ENCODE measurements at places on chromosomes 11 and 22.

GRCh38 chr11:31936312-31936711, 125.2 kb upstream of the PAX6 start:
- no peak for DNase-seq

DNA sequence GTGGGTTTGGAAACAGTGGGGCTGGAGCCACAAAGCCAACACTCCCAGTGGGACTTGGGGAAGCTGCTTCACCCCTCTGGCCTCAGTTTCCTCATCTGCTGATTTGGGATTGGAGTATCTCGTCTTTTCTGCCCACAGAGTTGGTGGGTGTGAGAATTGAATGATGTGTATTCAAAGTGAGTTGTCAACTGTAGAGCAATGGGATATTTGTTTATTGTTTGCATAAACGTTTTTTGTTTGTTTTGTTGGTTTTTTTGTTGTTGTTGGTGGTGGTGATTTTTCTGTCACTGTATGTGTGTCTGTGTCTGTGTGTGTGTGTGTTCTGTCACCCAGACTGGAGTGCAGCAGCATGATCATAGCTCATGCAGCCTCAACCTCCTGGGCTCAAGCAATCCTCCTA, 542.0 kb downstream of the MIAT start:
- DNase-seq: no peak

DNA sequence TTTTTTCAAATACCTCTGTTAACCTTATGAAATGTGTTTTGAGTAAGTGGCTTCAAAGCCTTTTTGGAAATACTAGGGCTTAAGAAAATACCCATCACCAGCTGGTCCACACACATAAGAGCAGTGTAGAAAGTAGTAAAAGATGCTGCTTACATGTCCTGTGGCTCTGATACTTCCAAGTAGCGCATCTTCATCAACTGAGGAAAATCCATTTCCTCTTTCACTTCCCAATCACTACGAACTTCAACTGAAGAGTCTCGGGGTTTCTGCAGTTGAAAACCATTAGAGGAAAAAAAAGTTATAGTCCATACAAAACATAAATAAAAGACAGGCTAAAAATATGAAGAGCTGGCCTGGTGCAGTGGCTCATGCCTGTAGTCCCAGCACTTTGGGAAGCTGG, 8.5 kb downstream of the EIF3D start:
- no peak for DNase-seq

DNA sequence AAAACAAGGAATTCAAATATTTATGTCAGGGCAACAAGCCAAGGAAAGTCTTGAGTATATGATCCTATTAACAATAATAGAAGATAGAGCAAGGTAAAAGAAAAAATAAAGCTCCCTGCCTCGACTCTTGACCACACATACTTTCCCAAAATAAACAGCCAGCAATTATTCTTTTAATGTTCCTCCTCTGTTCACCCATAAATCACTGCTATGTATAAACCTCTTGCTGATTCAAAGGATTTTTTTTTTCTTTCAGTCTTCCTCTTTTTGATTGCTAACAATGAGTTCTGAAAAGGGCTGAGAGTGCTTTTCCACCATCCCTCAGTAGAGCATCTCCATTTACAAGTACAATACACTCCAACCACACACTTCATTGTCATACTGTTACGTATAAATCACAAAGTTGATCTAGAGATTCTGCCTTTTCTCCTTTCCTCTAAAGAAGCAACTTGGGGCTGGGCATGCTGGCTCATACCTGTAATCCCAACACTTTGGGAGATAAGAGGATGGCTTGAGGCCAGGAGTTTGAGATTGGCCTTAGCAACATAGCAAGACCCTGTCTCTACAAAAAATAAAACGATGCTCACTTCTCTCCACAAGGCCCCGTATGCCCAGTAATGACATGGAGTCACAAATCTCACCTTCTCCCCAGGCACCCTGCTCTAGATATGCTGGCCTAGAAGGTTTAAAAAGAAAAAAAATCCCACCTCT, 24.0 kb downstream of the RAB30 start:
- DNase-seq: no peak

GRCh38 chr22:33014621-33015020, 43.6 kb downstream of the SYN3 start:
- no peak for DNase-seq

DNA sequence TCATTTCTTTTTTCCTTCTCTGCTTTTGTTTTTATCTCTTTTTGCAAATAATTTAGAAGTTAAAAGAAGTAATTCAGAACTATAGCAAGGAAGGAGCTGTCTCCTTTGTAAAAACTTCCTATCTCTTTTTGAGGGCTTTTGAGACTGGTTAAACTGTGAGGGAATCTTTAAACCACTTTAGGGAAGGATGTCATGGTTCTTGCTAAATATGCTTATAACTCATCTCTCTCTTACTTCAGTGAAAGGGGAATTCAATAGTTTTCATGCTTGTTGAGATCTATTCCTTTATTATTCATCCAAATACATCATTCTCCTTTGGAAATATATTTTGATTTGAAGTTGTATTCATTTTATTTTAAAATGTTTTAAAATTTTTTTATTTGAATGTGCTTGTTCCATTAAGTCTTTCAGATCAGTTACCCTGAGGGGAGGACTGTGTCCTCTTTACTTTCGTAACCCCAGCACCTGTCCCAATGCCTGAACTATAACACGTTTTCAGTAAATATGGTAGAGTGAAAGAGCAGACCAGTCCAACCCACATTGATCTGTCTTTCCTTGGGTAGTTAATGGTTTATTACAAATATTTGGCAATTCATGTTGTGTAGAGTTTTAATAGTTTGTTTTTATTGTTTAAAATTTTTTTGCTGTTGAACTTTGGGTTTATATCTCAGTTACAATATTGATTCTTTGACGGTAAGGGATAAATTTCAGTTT, 27.5 kb downstream of the AMOTL1 start:
- DNase-seq: no peak

- DNase-seq: no peak
Measured at GRCh38 chr22:41522813-41523212, 21.5 kb downstream of the POLR3H start.

DNA sequence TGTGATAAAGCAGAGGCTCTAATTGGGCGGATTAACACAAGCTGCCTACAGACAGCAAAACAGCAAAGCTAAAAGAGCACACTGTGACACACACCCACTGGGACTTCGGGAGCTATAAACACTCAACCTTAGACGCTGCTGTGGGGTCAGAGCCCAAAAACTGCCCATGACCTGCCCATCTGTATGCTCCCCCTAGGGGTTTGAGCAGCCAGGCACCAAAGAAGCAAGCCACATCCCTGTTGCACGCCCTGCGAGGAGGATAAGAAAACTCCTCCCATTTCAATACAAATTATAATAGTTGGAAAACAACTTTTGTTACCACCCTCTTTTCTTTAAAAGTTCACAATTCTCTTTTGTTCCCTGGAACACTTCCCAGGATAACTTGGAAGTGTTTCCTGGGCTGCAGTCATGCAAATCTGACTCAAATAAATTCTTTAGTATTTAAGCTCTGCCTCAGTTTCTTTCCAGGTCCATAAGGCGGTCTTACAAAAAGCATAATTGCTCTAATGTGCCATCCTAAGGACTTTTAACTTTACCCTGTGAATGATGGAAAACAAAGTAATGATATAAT, 86.4 kb downstream of the DLG2 start:
- no peak for DNase-seq

DNA sequence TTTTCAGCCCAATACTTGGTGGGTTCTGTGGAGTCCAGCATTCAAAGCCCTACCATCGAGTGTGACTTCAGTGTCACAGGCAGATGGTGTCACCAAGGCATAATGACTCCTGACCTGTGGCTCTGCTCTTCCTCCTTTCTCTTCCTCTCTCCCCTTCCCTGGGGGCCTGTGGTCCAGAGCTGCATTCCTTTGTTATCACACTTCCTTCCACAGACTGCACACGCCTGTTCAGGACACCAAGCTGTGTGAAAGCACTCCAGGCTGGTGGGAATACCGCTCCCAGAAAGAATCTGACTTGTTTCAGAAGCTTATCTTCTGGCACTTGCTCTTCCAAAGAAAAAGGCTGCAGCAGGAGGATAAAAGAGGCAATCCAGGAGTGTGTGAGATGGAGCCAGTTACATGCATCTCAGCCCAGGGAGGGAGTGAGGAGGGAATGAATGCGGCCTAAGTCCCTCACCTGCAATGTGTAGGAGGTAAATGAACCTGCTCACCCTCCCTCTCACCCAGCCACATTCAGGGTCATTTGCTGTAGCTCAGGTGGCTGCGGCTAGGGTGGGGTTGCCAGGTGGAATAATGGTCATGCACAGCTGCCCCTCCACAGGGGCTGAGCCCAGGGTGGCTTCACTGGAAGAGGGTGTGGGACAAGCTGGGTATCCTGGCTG, 79.3 kb downstream of the ADAMTS15 start:
- no peak for DNase-seq

DNA sequence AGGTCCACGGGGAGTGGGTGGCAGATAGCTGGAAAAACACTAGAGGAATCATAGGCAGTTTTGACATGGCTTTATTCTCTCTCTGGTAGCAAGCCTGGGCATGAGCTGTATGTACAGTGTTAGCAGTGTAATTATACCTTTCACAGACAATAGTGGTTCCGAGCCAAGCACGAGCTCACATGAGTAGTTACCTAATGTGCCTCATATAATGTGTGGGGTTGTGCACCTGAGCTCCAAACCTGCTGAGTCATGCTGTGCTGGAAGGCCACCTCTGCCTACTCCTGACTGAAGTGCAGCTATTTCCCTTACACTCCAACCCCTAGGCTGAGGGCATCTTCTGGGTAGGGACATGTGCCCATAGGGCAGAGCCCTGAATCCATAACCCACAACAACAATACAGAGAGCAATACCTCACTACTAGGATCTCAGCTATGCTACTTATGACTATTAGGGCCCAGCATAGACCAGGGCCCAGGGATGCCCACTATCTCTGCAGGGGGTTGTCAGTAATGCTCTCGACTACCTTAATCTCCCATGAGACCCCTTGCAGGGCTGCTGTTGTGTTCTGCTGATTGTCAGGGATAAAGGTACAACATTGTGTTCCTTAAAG, 432.1 kb downstream of the DYNC2H1 start:
- DNase-seq: peak; percentile 32

DNA sequence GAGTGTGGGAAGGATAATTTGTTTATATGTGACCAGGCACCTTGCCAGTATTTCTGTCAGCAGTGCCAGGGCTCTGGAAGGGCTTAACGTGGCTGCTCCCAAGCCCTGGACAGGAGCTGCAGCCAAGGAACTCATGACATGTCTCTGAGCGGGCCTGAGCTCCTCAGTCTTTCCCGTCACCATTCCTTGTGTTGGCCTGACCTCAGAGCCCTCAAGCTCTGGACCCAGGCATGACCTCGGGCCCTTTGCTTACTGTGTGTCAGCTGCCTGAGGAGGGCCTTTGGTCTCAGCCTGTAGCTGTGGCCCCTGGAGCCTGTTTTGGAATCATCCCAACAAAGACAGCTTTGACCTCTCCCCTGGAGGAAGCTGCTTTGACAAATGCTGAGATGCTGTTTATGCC, 264.1 kb upstream of the PLET1 start:
- no peak for DNase-seq

- no peak for DNase-seq
Measured at GRCh38 chr11:85750646-85751045, 60.3 kb downstream of the SYTL2 start.

DNA sequence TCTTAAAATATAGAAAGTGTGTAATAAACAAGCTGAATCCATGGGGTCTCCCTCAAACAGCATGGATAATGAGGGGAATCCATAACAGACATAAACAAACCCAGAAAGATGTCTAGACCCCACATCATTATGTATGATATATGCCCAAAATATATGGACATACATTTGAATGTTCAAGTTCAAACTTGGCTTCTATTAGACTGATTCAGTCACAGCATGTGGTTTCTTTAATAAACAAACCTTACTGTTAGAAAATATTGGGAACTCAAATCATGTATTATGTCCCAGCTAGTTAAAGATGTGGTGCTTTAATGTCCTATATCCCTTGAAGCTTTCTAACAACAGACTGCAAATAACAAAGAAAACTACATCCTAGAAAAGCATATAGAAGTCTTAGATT, 228.6 kb downstream of the SOX6 start:
- no peak for DNase-seq

- DNase-seq: no peak
Measured at GRCh38 chr11:60159868-60160267, 23.0 kb downstream of the MS4A6A start.

Data from DND-41 (cell line).